ENCODE measurements at places on chromosomes 12 and 14.

DNA sequence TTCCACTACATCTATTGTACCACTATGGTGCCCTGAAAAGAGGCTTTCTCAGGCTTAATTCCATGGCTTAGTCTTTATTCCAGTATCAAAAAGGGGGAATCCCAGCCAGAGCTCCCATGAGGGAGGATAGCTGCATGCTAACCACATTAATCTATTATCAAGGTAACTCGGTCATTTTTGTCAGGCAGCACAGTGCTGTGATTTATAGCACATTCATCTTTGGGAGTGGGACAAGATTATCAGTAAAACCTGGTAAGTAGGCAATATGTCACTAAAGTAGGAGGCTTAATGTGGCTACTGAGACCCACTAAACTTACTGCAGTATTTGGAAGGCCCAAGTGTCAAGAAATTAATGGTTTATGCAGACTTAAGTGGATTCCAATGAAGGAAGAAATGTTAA lies 58.9 kb downstream of the DAD1 start:
- no peak for DNase-seq

DNA sequence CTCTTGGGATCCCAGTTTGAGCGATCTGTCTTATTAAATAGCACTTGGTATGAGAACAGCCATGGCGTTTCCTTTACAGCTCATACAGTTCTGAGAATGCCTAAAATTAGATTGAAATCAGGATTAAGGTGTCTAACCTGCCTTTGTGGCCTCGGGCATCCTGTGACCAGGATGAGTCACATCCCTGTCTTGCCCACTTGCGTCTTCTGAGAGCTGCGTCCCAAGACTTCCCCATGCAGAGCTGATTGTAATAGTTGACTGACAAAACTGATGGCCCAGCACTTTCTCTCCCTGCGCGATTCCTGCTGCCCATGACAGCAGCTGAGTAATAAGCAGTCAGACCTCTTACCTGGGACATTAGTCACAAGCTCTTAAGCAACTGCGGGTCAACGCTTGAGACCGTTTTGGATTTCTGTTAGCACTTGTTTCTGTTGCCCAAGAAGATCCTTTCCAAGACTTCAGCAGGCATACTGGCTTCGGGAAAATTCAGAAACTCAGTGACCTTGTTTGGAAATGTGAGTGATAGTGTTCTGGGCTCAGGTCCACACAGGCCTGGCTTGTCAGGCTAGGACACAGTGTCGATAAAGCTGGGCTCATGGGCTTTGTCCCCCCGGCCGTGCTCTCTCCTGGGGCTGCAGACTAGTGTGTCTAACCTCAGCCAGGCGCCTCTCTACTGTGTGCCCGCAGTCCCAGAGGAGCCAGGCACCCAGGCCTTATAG lies 169.9 kb upstream of the HIF1A start:
- no peak for DNase-seq

DNA sequence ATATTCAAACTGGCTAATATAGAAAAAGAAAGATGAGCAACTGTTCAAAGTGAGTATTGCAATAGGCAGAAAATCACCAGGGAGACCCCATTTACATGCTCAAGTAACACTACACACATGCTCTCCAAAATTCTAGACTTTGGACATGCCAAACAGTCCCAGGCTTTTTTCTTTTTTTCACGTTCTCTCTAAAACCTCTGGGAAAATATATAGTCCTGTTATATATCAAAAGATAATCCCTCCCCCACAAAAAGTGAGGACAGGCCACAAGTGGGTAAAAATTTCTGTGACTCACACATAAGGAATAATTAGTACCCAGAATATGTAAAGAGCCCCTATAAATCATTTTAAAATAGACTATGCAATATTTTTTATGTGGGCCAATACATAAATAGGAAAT lies 55.2 kb downstream of the EFCAB11 start:
- no peak for DNase-seq

GRCh38 chr12:6964605-6965025 lies 5.8 kb downstream of the PHB2 start:
- DNase-seq, result no peak

DNA sequence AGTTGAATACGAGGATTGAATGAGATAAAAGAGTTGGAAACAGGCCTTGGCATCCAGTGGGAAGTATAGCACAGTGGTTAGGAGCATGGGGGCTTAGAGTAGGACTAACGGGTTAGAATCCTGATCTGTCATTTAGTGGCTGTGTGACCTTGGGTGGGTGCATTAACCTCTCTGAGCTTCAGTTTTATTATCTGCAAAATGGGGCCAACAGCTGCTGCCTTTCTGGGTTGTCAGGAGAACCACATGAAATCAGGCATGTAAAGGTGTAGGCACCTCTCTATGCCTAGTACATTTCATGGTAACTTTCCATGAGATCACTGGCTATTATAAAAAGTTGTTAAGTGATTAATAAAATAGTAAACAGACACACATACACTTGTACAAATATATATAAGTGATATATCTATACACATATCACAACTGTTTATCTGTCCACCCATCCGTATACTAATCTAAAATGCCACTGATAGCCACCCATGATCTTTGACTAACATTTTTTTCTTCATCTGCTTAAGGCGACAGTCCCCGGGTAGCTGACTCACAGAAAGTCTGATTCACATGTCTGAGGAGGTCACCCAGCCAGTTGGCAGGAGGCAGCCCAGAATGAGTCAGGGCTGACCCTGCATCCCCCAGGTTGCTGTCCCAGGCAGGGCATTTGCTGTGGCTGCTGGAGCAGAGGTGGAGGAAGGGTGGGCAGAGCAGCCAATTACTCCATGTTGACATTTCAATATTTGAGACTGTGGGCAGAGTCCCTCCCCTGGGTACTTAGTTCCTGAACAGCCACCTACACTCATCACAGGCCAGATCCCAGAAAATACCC lies 125.6 kb upstream of the NOS1 start:
- no peak for DNase-seq

- no peak for DNase-seq
Measured at GRCh38 chr12:64311877-64312276, 78.7 kb downstream of the C12orf56 start.

- no peak for DNase-seq
Measured at GRCh38 chr14:62501021-62501750, 544.1 kb downstream of the KCNH5 start.

- DNase-seq, result no peak
Measured at GRCh38 chr14:92325835-92326234, 2.9 kb downstream of the SLC24A4 start.
